ENCODE measurements at places on chromosomes 16 and 17.

DNA sequence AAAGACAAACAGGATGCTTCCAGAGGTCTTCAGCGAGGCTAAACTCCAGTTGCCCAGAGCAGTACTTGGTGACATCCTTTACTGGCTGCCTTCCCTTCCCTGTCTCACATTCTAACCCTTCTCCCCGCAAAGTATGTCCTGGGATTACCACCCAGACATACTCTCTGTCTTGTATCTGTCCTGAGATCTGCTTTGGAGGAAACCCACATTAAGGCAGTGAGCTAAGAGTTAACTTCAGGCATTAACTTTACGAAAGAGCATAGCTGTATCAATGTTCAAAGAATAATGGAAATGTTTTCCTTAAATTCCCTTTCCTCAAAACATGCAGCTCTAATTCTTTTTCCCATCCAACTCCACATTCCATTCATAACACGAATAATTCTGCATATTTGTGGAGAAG is 385.2 kb downstream of the NPIPA8 start:
- DNase-seq = no peak

DNA sequence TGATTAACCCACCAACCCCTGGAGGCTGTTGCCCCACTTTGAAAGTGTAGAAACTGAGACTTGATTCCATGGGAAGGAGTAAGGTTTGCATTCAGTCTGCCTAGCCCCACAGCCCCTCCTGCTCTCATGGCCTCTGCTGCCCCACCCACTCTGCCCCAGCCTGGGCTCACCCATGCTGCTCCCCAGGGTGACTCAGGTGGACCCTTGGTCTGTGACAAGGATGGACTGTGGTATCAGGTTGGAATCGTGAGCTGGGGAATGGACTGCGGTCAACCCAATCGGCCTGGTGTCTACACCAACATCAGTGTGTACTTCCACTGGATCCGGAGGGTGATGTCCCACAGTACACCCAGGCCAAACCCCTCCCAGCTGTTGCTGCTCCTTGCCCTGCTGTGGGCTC is 6.5 kb downstream of the PRSS41 start:
- DNase-seq = no peak

- no peak for DNase-seq
Measured at GRCh38 chr16:48636521-48636920, 26.5 kb upstream of the N4BP1 start.

GRCh38 chr17:21376081-21376758 is at the start of gene KCNJ12:
KCNJ12 (plus strand) TSS chr17:21376357; CDS start chr17:21415343, 38,986 bp downstream.
- no peak for DNase-seq

DNA sequence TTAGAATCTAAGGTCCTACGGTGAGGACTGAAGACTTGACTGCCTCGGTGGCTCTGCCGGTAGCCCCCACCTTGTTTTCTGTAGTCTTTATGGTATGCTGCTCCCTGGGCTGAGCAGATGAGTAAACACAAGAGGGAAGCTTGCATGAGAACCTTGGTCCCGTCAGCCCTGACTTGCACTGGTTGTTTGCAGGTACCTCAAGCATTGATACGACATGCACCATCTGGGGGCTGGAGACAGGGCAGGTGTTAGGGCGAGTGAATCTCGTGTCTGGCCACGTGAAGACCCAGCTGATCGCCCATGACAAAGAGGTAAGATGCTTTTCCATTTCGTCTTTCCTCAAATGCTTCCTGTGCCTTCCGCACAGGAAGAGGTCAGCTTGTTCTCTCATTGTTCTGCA is 21.1 kb upstream of the TACO1 start:
- DNase-seq = no peak

GRCh38 chr16:66414891-66415290 is 12.2 kb upstream of the BEAN1 start:
- DNase-seq = no peak

- no peak for DNase-seq
Measured at GRCh38 chr17:9174779-9175574, 153.7 kb downstream of the NTN1 start.

- DNase-seq = no peak
Measured at GRCh38 chr17:29032013-29032856, 10.7 kb upstream of the PIPOX start.

DNA sequence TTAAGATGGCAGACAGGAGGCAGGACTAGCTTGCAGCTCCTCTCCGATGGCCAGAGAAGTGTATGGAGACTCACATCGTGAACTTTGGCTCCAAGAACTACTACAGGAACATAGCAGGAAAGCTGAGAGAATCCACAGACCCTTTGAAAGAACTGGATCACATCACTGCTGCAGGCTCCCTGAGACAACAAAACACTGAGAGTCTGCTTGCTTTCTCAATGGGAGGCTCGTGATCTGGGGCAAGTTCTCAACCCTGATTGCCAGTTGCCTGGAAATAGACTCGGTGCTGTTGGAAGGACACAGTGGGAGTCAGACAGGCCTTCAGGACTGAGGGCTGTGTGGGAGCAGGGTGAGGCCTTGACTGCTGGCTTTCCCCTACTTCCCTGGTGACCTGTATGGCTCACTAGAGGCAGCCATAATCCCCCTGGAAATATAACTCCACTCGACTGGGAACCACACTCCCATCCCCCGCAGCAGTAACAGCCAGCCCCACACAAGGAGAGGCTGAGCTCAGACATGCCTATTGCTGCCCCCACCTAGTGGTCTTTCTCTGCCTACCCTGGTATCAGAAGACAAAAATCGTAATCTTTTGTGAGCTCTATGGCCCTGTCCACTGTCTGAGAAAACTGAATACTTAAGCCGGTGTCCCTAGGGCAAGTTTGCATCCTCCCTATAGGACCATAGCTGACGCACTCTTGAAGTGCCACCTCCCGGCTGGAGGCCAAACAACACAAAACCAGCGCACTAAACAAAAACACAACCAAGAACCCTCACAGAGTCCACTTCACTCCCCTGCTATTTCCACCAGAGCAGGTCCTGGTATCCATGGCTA is 238.4 kb downstream of the CEP112 start:
- no peak for DNase-seq

DNA sequence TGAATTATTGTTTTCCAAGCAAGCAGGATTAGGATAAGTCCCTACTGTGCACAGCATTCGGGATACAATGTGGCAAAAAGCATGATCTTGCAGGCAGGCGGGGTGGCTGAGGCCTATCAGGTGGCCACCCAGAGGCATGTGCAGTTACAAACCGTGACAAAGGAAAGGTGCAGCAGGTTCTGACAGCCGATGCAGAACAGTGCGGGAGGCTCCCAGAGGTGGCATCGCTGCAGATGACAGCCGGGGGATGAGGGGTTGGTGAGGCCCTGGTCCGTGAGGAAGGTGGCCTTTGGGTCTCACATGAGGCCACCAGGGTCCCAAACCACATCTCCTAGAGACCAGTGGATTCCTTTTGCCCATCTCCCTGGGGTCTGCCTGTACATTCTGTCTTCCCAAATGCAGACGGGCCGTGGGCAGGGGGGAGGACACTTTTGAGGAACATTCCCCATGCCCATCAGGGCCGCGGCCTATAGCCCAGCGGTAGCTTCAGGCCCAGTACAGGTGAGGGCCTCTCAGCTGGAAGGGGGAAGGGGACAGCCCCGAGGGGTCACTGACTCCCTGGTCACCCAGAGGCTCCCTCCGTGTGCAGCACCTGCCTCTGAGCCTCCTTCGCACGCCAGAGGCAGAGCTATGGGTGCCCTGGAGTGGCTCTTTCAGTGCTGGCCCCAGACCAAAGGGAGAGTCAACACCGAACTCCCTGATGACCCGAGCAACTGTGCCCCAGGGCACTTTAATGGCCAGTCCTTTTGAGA is 85.1 kb downstream of the SOCS1 start:
- no peak for DNase-seq

GRCh38 chr17:8709006-8709405 is 35.6 kb downstream of the CCDC42 start:
- no peak for DNase-seq

DNA sequence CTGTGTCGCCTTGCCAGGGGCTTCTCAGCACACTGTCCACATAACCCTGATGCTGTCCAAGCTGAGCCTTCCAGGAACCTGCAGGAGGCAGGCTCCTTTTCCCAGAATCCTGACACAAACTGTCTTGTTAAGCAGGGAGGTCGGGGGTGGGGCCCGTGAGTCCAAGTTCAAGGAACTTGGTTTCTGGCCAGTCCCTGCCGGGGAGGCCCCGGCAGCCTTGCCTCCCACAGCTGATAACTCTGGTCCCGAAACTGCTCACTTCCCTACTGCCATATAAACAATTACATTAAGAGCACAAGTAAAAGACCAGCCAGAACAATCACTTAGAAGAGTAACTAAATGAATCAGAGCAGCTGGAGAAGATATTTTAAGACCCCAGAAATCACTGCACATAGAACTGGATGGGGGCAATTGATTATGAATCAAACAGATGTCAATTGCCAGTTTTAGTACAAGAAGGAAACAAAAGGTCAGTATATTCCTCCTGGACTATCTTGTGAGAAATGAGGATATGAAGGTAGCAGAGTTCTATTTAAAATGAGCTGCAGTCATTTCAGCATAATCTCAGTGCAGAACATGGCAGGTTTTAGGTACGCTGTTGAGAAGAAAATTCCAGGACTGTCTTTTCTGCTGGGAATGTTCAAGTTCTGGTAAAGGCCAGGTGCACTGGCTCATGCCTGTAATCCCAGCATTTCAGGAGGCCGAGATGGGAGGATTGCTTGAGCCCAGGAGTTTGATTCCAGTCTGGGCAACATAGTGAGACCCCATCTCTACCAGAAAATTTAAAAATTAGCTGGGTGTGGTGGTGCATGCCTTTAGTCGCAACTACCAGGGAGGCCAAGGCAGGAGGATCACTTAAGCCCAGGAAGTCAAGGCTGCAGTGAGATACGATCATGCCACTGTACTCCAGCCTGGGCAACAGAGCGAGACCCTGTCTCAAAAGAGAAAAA is 169.8 kb downstream of the PITPNC1 start:
- DNase-seq = no peak

DNA sequence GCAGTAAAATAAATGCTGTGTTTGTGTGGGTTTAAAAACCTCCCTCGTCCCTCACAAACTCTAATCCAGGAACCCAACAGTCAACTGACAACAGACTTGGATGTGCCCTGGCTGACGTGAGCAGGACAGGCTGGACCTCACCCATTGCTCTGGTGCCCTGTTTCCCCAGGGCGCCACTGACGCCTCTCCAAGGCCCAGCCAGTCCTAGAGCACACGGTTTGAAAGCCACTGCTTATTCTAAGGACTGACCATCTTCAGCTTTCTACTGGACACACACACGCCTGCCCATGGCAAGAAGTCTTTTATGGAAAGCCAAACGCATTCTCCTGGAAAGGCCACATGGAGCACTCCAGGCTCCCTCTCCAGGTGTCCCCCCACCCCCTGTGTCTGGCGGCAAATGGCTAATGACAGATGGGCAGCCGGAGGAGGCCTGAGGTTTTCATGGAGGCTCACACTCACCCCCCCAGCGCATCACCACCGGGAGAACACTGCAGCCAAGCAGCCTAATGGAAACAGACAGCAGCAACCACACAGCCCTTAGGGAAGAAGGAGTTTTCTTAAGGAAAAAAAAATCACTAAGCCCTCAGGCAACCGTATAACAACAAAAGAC is 319.2 kb downstream of the SOX9 start:
- no peak for DNase-seq

GRCh38 chr16:69775563-69775962 is 13.4 kb downstream of the WWP2 start:
- DNase-seq = no peak

GRCh38 chr17:47708864-47709541 is 15.0 kb downstream of the TBKBP1 start:
- no peak for DNase-seq

- peak; percentile 86 for DNase-seq
Measured at GRCh38 chr17:5419959-5420653, at the start of gene RPAIN. RPAIN (plus strand) TSS chr17:5420182; CDS start chr17:5420211, 29 bp downstream.

- DNase-seq = no peak
Measured at GRCh38 chr16:23269248-23269953, 32.7 kb upstream of the SCNN1B start.

DNA sequence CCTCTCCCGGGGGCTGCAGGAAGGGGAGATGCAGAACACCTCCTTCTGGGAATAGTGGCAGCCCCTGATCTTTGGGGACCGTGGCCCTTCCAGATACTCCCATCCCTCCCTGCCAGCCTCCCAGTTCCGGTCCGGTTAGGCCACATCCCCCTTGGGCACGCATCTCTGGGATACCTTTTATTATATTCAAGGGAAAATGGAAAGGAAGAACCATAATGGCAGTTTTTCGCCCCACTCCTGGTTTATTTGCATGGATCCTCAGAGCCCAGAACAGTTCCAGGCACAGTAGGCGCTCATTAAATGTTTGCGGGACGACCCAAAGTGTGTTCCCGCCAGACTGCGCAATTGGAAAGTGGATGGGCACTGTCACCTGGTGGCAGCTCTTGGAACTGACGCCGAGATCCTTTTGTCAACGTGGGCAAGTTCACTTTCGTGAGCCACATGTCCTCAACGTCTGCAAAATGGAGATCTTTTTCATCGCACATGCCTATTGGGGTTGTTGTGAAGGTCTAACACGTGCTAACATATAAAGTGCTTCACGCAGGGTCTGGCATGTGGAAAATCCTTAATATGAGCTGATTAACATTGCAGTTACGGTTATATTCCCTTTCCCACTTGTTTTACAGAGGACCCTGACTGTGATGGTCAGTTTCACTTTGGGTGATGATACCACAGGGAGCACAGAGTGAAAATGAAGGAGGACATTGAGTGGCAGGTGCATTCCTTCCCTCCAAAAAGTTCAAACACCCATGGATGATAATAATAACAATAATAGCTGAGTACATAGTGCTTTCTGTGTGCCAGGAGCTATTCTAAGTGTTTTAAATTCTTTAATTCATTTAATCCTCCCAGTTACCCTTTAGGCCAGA is 1.7 kb upstream of the GPRC5B start:
- DNase-seq = no peak

DNA sequence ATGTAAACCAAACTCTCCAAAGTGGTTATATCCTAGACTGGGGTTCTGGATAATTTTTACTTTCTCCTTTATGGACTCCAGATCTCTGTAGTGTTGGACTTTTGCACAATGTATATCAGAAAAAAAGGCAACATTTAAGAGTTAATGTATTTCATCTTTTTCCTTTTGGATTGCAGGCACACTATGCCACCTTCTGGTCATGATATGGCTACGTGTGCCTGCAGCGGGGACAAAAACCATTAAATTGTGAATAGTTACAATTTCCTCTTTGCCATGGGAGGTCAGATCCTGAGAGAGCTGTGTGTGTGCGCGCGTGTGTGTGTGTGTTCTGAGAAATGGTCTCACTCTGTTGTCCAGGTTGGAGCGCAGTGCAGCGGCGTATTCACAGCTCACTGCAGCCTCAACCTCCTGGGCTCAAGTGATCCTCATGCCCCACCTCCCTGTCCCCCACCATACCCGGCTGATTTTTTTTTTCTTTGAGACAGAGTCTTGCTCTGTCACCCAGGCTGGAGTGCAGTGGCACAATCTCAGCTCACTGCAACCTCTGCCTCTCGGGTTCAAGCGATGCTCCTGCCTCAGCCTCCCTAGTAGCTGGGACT is 4.3 kb upstream of the SGF29 start:
- no peak for DNase-seq

Data from NCI-H1048 (cell line).